ENCODE measurements at places on chromosomes 6 and 20.

DNA sequence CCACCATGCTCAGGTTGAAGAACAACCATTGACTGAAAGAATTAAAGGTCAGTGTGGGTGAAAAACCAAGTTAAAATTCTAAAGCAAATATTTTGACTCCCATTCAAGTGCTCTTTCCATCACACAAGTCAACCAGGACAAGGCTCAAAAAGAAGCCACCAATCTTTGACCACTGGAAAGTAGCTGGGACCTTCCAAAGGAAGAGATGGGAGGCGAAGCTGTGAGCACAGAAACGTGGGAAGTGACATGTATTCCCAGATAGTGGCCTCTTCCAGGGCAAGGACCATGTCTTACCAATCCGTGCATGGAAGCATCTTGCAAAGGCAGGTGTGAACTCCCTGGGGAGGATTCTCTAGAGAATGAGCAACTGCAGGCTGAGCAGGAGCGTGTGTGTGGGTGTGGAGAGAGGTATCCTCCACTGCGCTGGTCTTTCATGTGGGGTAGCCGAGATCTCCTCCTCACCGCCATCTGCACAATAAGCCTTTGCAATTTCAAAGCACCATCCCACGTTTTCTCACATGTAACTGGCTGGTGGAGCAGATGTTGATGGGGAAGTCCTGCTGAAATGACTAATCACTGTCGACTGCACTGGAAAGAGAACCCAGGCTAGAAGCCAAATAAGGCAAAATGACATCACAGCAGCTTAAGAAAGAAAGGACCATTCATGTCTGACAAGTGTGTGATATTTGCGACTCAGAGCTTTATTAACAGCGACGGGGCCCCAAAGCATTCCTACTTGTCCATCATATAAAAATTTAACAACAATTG is 189.4 kb upstream of the RREB1 start:
- no peaks in the 10 kb centered on the region for H3K27me3 ChIP-seq
- DNase-seq, result no peak
- H3K4me3 ChIP-seq, result no peak overlapping the region
- H3K4me1 ChIP-seq, result no peaks in the 10 kb centered on the region

GRCh38 chr6:53461041-53461656 is 83.8 kb downstream of the GCLC start:
- no peak overlapping the region for H3K27ac ChIP-seq
- no peaks in the 10 kb centered on the region for H3K4me1 ChIP-seq
- H3K27me3 ChIP-seq, result no peaks in the 10 kb centered on the region
- no peak for DNase-seq
- no peak overlapping the region for H3K4me3 ChIP-seq
- H3K36me3 ChIP-seq, result no peaks in the 10 kb centered on the region

DNA sequence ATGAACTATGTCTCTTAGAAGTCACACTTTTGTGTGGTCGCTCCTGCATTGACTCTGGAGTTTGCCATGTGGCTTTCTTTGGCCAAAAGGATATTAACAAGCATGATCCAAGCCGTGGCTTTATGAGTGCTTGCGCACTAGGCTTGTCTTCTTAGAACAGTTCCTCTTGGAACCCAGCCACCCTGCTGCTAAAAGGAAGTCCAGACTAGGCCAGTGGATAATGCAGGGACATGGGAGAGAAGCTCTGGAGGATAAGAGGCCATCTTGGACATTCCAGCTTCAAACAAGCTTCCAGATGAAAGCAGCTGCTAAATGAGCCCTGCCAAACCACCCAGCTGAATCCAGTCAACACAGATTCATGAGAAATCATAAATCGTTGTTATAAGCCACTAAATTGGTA is 346.4 kb downstream of the CDC5L start:
- no peaks in the 10 kb centered on the region for H3K36me3 ChIP-seq
- H3K4me3 ChIP-seq, result no peak overlapping the region
- peaks cover 3% of the 10 kb centered on the region for H3K4me1 ChIP-seq
- DNase-seq, result peak; percentile 55

- H3K4me3 ChIP-seq, result no peak overlapping the region
- no peaks in the 10 kb centered on the region for H3K4me1 ChIP-seq
- H3K27me3 ChIP-seq, result no peaks in the 10 kb centered on the region
- H3K36me3 ChIP-seq, result no peaks in the 10 kb centered on the region
- no peak overlapping the region for H3K27ac ChIP-seq
Observed at GRCh38 chr6:158293122-158293521, 19.1 kb upstream of the TULP4 start.
